ENCODE measurements at places on chromosomes 6 and 20.

DNA sequence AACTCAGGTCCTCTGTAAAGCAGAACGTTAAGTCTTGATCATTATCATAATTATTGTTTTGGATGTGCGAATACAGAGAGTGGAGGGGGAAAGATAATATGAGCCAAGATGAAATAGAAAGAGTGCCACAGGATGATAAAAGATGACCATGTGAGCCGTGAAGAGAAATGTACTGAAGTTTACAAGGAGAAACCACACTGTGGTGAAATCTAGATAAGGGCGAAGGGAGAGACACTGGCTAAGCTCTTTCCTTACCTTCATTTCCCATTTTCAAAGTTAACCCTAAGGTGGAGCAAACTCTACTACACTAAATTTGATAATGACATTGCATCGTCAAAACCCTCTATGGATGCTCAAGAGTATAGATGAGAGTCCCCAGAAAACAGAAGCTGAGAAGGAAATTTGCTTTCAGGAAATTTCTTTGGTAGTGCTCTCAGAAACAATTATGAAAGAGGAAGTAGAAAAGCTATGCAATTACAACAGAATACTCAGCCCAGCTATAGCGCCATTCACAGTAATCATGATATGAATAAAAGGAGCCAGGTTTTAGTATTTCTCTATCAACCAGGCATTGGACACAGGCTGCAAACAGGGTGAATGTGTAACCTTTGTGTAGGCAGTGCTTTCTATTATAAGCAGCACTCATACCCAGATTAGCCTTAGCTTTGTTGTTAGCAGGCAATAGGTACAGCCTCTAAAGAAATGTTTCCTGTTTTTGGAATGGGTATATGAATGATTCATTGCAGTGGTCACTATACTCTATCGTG is 1080.7 kb downstream of the GRIK2 start:
- DNase-seq = no peak

DNA sequence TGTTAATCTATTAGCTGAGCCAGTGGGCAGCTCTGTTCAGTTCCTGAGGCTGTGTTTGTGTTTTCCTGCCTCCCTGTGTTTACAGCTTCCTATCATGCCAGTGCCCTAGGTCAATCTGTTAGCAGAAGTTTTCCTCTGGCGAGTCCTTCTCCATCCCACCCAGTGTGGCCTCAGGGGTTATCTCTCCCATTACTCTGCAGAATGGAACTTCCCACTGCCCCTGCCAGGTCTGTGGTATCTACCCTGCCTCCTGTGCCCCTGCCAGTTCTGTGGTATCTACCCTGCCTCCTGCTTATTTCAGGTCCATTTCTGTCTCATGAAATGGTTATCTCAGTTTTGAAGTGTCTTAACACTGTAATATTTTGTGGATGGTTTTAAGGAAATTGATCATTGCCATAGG is 63.1 kb downstream of the SLX4IP start:
- no peak for DNase-seq

- peak; percentile 76 for DNase-seq
These were observed 10.1 kb upstream of the NXT1 start for GRCh38 chr20:23340524-23340923.

GRCh38 chr20:17610566-17611289 is 40.9 kb downstream of the DSTN start:
- DNase-seq = no peak

DNA sequence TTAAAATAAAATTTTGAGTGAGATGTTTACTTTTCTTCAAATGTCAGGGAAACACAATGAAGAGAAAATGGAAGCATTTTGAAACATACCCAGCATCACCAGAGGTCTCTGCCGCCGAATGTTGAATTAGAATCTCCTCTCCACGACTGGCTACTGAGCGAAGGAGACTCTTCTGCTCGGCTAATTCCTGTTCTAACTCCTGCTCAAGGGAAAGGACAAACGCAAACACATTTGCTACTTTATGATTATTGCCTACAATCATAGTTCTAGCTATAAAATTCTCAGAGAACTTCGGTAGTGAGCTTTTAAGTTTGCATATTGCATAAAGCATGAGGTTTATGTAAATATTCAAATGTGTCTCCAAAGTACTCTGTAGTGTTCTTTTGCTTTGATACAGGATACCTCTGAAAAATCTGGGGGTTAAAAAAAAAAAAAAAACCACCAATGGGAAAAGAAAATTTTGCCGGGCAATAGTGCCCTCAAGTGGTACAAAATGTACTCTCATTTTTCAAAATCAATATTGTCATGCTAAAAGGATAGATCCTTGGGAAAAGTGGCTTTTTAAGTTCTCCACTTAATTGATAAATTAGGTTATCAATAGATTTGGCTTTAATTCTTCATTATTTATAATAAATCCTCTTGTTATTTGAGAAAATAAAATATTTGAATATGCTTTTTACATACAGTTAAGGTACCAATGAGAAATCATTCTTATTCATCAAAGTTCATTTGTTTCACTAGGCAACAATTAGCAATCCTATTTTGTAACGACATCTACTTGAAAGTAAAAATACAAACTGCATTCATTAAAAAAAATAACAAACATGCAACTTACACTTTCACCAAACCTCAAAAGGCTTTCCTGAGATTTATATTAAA is 369.0 kb downstream of the SYNE1 start:
- peak; percentile 35 for DNase-seq

Measured in astrocyte of the spinal cord (primary cell).